Activated T-cell treated with anti-CD3 and anti-CD28 coated beads, Interleukin-2, amount 50 U/mL, for 48 hours (primary cell): ENCODE measurements at places on chromosomes 5 and 9.

- DNase-seq = no peak
These were observed 229.5 kb downstream of the ARL15 start for GRCh38 chr5:54080831-54081230.

- DNase-seq = no peak
These were observed 605 bp upstream of the DBN1 start for GRCh38 chr5:177474002-177474476.

DNA sequence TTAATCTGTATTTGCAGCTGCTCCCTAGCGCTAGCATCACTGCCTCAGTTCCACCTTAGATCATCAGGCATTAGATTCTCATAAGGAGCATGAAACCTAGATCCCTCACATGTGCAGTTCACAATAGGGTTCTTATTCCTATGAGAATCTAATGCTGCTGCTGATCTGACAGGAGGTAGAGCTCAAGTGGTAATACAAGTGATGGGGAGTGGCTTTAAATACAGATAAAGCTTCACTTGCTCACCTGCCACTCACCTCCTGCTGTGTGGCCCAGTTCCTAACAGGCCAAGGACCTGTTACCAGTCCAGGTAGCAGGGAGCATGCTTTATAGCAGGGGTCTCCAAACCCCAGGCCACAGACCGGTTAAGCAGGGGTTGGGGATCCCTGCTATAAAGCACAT, 22.6 kb upstream of the RNF20 start:
- no peak for DNase-seq

DNA sequence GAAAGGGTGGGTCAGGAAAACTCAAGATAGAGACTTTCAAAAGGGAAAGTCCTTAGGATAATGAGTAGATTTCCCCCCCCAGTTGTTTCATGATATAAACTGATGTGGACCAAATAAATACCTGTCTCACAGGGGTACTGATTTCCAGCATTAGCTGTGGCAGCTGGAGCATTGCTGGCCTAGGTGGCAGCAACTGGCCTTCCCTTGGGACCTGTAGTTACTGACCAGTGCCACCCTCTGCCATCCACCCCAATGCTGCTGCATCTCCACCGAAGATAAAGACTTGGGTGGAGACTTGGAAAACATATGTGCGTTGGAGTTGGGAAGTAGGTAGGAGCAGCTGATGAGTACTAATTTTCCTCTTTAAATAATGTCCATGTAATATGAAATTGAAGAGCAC, 71.8 kb downstream of the SYK start:
- no peak for DNase-seq

DNA sequence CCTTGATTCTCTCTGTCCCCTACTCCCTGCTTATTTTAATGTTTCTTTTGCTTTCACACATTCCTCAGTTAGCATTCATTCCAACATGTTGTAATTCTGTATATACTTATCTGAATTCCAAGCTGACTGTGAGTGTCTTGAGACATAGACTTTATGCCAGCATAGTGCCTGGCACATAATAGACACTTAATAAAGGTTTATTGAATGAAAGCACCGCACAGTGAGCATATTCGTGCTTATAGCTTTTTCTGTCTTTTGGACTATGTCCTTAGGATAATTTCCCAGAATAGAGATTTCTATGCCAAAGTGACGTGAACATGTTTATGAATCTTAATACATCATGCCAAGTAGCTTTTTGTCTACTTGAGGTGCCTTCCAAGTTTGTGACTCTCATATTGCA, 174.6 kb downstream of the CD180 start:
- DNase-seq = no peak

DNA sequence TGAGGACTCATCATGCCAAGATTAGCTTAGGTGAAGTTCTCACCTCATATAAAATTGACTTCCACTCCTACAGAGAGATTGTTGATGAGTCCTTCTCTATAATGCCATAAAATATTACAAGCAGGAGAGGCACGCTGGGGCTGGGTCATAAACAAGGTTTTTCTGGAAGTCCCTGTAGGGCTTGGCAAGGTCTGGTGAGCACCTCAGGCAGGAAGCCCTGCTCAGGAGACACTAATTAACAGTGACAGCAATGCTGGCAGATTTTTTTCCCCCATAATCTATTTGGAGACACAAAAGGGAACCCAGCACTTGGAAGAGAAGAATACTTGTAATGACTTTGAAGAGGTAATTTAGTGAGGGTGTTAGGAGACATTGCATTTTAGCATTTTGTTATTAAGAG, 118.7 kb downstream of the DIRAS2 start:
- DNase-seq = no peak

DNA sequence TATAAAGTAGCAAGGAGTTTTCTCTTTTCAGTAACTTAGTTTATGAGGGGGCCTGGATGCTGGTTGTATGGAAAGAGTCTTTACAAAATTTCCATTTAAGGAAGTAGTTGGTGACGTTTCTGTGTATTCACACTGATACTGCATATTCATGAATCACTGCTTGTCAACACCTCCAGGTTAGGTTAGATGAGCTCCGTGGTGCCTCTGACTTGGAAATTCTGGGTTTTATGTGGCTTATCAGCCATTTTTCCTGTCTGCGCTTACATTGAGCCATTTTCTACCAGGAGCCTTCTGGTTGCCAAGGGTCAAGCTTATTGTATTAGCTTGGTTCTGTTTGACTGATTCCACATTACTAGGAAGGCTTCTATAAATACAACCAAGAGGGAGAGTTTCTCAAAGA, 128.3 kb downstream of the SLC28A3 start:
- DNase-seq = no peak

GRCh38 chr5:134594336-134594735, 38.3 kb downstream of the SAR1B start:
- DNase-seq = no peak

DNA sequence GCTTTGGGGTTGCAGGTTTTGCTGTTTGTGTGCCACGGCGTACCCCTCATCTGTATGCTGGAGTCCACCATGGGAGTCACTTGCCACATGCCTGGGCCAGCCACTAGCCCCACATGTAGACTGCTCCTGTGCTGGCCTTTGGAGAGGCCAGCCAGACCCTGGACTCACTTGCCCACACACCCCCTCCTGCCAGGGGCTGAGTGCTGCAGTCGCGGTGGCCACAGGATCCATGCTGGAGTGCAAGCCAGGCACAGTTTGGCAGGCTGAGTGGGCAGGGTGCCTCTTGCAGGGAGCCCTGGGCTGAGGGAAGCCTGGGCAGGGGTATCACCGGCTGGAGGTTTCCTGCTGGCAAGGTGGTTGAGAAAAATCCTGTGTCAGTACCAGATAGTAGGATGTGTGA, 25.6 kb upstream of the GCNT1 start:
- no peak for DNase-seq

DNA sequence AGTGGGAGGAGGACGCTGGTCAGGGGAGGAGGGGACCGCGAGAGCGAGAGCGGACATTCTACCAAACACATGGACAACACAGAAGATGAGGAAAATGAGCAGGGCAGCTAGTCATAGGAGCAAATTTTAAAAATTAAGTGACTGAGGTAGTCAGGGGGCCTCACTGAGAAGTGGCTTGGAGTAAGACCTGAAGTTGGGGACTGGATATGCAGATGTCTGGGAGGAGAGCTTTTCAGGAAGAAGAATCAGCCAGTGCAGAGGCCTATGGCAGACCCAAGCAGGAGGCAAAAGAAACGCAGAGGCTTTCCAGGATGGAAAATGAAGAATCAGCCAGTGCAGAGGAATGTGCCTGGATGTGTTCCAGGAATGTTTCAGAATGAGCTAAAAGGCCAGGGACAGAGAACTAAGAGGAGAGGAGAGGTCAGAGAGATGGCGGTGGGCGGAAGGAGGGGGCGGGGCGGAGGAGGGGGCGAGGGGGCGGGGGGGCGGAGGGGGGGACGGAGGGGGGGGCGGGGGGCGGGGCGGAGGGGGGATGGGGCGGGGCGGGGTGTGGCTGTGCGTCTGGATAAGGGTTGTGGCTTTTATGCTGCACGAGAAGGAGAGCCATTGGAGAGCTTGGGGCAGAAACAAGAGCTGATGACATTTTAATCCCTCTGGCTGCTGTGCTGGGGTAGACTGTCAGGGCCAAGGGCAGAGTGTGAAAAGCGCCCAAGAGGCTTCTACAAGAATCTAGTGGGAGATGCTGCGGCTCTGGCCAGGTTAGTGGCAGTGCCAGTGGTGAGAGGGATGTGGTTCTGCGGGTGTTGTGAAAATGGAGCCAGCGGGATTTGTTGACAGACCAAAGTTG, 129.6 kb downstream of the KCNIP1 start:
- no peak for DNase-seq

DNA sequence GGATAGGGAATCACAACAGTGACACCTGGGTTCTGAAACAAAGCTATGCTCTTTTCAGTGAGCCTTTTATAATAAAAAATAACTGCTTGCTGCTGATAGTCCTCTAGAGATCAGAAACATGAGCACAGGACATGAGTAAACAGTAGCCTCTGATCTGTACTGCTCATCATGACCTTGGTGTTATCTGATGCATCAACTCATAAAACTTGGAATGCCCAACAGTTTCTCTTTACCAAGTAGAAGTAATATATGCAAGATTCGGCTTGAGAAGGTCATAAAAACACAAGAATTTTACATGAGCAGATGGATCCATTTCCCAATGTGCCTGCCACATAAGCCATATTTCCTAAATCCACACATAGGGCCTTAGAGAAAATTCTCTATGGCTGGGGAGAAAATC, 318.3 kb upstream of the GRAMD2B start:
- no peak for DNase-seq

GRCh38 chr9:134339183-134339806, 13.0 kb downstream of the RXRA start:
- DNase-seq = no peak

DNA sequence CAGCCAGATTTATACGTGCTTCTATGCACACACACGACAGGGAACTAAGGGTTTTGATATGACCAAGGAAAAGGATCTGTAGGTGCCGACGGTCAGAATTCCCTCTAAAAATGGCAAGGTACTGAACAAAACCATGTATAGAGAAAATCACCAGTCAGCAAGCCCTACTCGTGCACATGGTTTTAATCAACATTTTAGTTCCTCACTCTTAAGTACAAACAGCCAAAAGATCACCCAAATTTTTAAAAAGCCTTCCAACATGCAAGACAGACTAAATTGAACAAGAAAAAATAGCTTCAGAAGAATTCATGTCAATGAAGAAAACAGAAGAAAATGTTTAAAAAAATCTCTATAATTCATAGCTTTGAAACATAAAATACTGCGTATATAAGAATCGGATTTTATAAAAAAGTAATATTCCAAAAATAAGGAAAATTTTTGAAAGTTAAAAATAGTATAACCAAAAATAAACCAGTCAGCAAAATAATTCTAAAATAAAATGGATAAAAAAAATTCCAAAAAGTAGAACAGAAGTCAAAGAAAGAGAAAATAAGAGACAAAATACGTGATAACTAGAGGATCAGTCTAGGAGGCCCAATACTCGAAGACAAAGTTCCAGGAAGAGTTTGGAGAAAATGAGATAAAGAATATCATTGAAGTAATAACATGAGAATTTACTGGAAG, 43.0 kb upstream of the KCNV2 start:
- no peak for DNase-seq

DNA sequence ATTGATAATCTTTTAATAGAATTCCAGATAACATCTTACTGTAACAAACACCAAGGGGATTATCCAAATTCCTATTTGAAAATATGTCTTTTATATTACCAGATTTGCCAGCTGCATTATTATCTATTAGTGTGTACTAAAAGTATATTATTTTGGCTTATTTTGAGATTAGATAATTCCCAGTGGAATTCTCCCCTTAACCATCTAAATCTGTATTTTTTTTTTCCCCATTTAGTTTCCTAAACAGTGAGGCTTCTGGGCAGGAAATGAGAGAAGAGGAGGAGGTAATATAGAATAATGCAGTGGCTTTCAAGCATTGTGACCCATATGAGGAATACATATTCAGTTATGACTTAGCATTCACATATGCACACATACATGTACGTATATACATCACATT, 53.5 kb upstream of the ABL1 start:
- no peak for DNase-seq

DNA sequence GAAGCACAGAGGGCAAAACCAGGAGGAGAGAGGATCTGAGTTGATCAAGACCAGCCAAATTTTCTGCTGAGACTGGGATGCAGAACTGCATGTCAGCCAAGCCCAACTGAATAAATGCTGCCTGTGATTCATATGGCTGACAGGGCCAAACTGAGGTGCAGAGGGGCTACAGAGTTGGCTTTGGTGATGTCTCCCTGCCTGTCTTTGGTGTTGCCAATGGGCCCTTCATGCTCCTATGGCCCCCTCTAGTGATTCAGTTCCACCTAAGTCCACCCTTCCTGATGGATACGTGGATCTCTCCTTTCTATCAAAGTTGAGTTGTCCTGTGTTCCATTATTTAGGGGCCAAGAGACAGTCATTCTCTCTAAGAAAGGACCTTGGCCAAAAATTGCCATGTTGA, 163.6 kb upstream of the TLE4 start:
- DNase-seq = no peak

DNA sequence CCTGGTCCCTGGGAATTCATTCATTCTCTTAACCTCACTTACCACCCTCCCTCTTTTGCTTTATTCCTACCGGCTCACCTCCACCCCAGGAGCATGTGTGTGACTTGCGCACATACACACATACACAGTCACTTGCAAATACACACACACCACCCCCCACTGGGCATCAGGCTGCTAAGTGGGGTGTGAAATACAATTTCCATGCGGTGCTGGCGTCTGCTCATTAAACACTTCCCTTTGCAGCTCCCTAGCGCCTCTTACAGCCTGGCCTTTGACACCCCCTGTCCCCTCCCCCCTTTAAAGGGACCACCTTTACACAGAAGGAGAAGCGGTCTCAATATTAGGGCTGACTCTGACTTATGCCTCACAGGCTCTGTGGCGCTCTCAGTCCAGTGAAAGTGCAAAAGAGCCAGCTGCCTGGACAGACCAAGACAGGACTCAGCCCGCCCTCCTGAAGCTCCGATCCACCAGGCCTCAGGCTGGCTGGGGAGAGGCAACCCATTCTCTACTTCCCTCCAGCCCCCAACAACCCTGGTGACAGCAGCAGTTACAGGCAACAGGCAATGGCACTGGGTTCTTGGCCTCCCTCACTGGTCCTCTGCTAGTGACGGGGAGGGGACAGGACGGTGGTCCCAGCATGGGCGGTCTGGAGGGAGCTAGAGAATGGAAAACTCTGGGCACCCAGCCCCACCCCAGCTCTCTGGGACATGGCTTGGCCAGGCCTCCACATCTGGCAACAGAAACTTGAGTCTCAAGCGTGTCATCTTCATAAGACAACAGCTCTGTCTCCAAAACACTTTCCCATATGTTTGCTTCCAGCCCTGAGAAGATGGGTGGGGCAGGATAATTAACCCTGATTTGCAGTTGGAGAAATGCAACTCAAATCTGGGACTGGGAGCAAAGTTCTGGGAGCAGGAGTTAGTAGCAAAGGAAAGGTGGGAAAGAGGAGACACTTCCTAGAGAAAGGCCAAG, 12.0 kb downstream of the ENHO start:
- DNase-seq = peak; percentile 8

DNA sequence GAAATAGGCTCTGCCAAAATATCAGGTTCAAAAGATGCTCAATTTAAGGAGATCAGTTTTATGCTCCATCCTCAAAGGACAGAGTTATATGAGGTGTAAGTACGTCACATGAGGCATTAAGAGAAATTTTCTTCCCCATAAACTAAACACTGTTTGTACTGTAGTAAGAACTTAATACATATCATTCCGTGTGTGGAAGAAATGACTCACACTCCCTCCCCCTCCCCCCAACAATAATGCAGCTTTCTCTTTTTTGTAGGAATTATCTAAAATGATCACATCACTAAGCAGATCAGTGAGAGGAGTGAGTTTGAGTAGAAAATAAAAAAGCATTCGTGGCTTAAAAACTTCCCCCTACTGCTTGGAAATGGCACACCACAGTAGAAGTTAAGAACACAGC, 2.2 kb downstream of the CDH12 start:
- no peak for DNase-seq

- DNase-seq = peak; percentile 80
These were observed 176.9 kb upstream of the WWC1 start for GRCh38 chr5:168114444-168115017.

- DNase-seq = no peak
These were observed 53.3 kb upstream of the FAM169A start for GRCh38 chr5:74919487-74919886.
